Umbilical cord (tissue), 2 donors: ENCODE measurements at places on chromosomes 5 and 9. TPM values are rescaled to one million over a fixed set of nuclear protein-coding genes. Genes with fewer than 3 reads are reported as not detected.

The TXNDC8 gene
- total RNA-seq, result 5.1 TPM

The GABRA1 gene
- 2.9 TPM for total RNA-seq

The CKMT2 gene
- 0.48 TPM for total RNA-seq

DNA sequence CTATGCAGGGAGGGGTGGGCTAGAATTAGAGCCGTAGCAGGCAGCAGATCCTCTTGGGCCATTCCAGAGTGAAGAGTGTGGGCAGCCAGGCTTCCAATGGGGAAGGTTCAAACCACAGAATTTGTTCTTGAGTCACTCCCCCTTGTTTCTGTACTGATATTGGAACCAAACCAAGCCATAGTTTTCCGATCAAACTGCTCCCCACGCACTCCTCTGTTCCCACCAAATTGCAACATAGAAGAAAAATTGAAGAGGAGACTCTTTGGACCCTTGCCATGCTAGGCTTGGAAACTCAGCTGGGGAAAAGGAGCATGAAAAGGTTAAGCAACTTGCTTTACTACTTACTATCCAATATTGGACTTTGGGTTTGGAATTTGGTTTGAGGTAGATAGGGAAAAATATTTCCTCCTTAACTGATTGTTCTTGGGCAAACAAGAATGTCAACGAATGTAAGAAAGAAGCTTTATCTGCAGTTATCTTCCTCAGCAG is 165.8 kb upstream of the NR3C1 start:
- no peak for DNase-seq

- DNase-seq, result no peak
Observed at GRCh38 chr5:7869474-7870136, 657 bp downstream of the MTRR start.

DNA sequence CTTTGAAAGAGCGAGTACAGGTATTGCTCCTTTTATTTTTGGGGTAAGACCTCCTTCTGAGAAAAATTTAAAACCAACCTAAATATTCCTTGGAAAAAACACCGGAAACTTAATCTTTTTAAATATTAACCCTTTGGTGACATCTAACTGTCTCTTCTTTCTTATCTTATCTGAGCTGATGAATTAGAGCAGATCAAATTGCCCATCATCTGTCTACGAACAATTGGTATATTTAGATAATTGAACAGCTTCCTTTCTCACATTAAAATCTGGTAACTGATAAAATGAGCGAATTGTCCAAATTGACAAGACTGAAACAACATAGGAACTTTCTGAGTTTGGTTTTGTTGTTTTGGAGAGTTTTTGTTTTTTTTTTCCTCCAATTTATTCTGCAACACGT is 2.0 kb downstream of the ISL1 start:
- no peak for DNase-seq

DNA sequence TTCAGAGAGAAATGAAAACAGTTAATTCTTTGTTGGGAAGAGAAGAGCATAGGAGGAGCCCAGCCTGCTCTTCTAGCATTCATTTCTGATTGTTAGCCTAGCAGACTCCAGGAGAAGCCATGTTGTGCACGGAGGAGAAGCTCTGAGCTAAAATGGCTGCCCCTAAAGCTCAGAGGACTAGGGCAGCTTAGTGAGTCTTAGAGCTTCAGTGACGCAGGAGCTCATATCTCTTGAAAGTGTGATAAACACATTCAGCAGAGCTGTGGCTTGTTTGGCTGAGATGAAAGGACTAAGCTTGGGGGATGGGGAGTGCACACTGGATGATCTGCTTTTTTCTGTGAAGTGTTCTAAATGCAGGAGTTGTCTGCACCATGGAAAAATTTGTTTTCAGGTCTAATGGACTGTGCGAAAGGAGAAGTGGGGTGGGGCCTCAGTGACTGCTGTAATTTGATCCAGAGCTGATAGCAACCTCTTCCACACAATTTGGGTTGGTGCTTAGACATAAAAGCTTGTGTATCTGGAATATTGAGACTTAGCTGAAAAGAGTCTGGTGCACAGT is 58.5 kb downstream of the ZNF462 start:
- peak; percentile 98 for DNase-seq

GRCh38 chr5:151034422-151035379 is 14.3 kb downstream of the GPX3 start:
- DNase-seq, result no peak

GRCh38 chr5:111954516-111955395 is 197.8 kb upstream of the NREP start:
- peak; percentile 40 for DNase-seq
